GM23338 (cell line): ENCODE measurements at places on chromosomes 4 and X. TPM values are rescaled to one million over a fixed set of nuclear protein-coding genes. Genes with fewer than 3 reads are reported as not detected.

The GPR50 gene
- polyA plus RNA-seq, result 0.64 and 1.5 TPM in 2 replicates

The PABPC1L2A gene
- polyA plus RNA-seq, result 0.24 and 0.26 TPM in 2 replicates

The TIGD4 gene
- 1.3 and 1.6 TPM in 2 replicates for polyA plus RNA-seq

The AKAP4 gene
- polyA plus RNA-seq, result not detected in 2 replicates

The LIMCH1 gene
- 1.5 and 1.7 TPM in 2 replicates for polyA plus RNA-seq

The STBD1 gene
- polyA plus RNA-seq, result 1.5 and 2.0 TPM in 2 replicates

The WDR45 gene
- 24.9 and 28.8 TPM in 2 replicates for polyA plus RNA-seq

The MED12 gene
- 6.9 and 7.1 TPM in 2 replicates for polyA plus RNA-seq

The NAP1L2 gene
- 10.8 and 11.4 TPM in 2 replicates for polyA plus RNA-seq

The CENPI gene
- polyA plus RNA-seq, result 5.2 and 7.2 TPM in 2 replicates

The PPEF2 gene
- not detected in 2 replicates for polyA plus RNA-seq

The NOX1 gene
- 0.23 and 0.31 TPM in 2 replicates for polyA plus RNA-seq
